ENCODE measurements at places on chromosomes 2 and 18. TPM values are rescaled to one million over a fixed set of nuclear protein-coding genes. Genes with fewer than 3 reads are reported as not detected.

POTEF gene
- total RNA-seq = 2.0 TPM

CEP192 gene
- 37.8 TPM for total RNA-seq

PROM2 gene
- total RNA-seq = 3.0 TPM

COL6A3 gene
- 198 TPM for total RNA-seq

ARHGAP25 gene
- total RNA-seq = 21.6 TPM

PELI1 gene
- 50.7 TPM for total RNA-seq

ABCG8 gene
- total RNA-seq = not detected

UNC50 gene
- 43.6 TPM for total RNA-seq

PRSS56 gene
- not detected for total RNA-seq

ERICH2 gene
- total RNA-seq = 0.85 TPM

CIDEA gene
- total RNA-seq = 5.0 TPM

VSNL1 gene
- total RNA-seq = 0.67 TPM

VIT gene
- 67.9 TPM for total RNA-seq

EN1 gene
- not detected for total RNA-seq

RBM43 gene
- 23.7 TPM for total RNA-seq

KYNU gene
- total RNA-seq = 6.0 TPM

SP100 gene
- total RNA-seq = 126 TPM

CCDC74B gene
- total RNA-seq = 7.5 TPM

PROKR1 gene
- total RNA-seq = 0.18 TPM

RTN4 gene
- 254 TPM for total RNA-seq

CCDC195 gene
- total RNA-seq = not detected

AGBL5 gene
- total RNA-seq = 16.3 TPM

CD207 gene
- total RNA-seq = 1.4 TPM

EHD3 gene
- total RNA-seq = 7.0 TPM

EXOC6B gene
- 49.9 TPM for total RNA-seq

ANKRD62 gene
- not detected for total RNA-seq

RPS27A gene
- total RNA-seq = 762 TPM

CAPN14 gene
- total RNA-seq = 0.36 TPM

OSR1 gene
- 11.6 TPM for total RNA-seq

ZNF396 gene
- total RNA-seq = 4.1 TPM

ICA1L gene
- 18.4 TPM for total RNA-seq

COQ10B gene
- total RNA-seq = 19.1 TPM

SPATA3 gene
- total RNA-seq = not detected
